T-helper 22 cell (primary cell): ENCODE measurements at places on chromosomes 16 and 17.

- no peak for DNase-seq
Observed at GRCh38 chr17:49101054-49101534, 31.5 kb upstream of the B4GALNT2 start.

DNA sequence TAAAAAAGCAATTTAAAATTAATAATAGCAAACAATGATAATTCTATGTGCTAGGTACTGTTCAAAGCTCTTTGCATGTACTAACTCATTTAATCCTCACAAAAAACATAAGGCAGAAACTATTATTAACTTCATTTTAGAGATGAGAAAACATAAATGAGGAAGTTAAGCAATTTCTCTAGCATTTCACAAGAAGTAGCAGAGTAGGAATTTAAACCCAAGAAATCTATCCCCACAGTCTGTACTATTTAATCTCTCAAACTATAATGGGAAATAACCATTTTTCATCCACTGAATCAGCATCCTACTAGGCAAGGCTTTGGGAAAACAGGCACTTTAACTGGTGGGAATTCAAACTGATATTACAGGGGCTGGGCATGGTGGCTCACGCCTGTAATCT, 42.2 kb upstream of the INTS2 start:
- no peak for DNase-seq

DNA sequence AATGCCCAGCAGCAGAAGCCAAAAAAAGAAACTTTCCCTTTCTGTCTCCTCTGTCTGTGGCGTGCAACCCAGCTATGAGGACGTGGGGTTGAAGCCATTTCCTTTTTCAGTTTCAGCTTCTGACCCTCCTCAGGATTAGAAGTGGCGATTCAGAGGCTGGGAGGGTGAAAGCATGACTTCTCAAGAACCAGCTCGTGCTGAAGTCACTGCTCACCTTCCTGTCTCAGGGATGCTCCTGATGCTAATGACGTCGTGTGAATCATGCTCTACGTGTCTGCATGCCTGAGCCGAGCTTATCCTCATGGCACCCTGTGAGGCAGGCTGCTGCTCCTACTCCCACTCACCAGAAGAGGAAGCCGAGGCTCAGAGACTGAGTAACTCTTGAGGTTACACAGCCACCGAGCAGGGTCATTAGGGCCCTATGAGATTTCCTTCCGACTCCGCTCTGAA, 5.7 kb upstream of the LPO start:
- no peak for DNase-seq

DNA sequence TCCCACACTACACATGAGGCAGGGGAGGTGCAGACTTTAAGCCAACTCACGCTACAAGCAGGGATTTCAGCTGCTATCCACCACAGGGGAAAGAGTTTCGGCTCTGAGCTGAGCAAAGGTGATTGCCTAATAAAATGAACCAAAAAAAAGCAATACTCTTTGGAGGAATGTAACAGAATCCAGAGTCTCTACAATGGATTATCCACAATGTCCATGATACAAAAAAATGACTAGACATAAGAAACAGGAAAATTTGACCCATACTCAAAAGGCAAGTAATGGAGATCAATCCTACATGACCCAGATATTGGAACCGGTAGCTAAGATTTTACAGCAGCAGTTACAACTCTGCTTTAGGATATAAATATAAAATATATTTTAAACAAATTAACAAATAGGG, 19.0 kb upstream of the TMEM204 start:
- DNase-seq, result no peak

GRCh38 chr17:81676906-81677305, 6.7 kb downstream of the ARL16 start:
- no peak for DNase-seq

- no peak for DNase-seq
Observed at GRCh38 chr16:15451098-15451731, 16.8 kb downstream of the BMERB1 start.

GRCh38 chr17:37137070-37137610, 188.4 kb downstream of the AATF start:
- no peak for DNase-seq

- DNase-seq, result no peak
Observed at GRCh38 chr16:81655469-81656162, 123.5 kb upstream of the PLCG2 start.

DNA sequence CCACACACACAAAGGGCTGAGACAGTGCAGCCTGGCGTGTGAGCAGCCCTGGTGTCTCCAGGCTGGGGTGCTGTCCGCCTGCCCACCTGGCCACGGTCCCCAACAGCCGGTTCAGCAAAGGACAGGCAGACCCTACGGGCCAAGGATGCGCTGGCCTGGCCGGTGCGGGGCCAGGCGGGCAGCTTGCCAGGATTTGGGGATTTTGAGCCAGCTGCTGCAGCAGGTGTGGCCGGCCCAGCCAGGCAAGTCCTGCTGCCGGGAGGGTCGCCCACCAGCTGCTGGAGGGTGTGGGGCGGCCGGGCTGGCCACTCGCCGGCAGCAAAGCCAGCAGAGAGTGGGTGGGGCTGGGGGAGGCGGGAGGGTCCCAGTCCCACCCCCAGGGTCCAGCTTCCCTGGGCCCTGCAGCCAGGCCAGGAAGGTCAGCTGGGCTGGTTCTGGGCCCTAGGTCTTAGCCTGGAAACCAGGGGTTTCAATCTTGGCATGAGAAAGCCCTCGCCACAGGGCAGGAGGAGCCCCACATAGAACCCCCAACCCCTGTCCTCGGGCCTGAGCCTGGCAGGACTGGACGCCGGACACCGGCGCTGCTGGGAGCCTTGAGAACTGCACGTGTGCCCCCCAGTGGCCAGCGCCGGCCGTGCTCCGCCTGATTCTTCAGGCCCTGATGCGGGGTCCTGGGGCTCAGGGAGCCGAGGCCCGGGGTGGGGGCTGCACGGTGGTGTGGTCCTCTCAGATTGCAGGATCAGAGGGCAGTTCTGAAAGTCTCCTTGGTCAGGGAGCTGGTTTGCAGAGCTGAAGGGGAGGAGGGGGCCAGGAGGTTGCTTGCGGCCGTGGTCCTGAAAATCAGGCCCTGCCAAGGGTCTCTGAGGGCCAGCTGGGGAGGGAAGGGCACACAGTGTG, 17.6 kb upstream of the SSTR5 start:
- no peak for DNase-seq

GRCh38 chr16:86685076-86685475, 106.7 kb downstream of the FOXL1 start:
- no peak for DNase-seq

DNA sequence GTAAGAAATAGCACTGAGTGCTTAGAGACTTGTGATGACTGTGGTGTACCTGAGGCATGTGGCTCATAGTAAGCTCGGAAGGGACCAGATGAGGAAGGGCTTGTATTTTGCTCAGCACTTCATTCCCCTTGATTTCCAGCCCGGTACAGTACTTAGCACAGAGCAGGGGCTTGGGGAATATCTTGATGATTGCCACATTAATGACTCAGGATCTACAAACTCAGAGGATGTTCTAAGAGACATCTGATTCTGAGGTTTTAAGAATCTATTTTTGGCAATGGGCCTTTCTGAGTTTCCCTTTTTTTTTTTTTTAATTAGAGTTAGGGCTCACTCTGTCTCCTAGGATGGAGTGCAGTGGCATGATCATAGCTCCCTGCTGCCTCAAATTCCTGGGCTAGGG, 9.1 kb downstream of the ASPHD1 start:
- no peak for DNase-seq

DNA sequence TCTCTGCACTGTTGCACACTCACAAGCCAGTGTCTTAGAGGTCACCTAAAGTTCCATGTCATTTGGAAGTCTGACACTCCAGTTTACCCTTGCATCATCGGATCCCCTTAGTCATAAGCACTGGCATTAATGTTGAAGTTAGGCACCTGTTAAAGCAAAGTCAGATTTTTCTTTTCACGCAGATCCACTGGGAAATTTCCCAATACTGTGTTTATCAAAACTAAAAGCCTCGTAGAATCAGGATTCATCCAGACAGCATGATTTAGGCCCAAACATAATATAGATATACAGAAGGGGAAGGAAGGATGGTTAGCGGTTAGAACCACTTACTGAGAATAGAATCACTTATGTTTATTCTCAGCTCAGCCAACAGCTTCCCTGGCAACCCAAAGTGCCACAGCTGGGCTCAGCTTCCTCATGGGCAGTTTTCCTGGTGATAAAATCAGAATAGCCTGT, 30.1 kb upstream of the HAPSTR1 start:
- DNase-seq, result no peak

DNA sequence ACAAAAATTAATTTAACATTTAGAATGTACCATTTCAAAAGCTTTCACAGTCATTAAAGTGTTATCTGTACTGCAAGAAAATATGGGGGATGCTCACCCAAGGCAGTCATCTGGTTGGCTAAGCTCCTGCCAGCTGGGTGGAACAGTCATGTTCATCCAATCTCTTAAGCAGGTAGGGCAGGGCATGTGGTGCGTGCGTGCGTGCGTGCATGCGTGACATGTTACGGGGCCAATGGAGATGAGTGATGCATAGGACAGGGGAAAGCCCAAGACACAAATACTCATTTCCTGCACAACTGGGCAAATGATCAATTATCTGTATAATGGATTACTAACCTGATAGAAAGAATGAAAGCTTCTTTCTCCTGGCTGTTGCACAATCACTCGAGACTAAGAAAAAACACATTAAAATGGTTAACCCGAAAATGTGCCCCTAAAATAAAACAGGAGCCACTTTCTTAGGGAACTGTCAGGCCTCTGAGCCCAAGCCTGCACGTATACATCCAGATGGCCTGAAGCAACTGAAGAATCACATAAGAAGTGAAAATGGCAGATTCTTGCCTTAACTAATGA, 104.4 kb downstream of the MYO1D start:
- DNase-seq, result no peak

DNA sequence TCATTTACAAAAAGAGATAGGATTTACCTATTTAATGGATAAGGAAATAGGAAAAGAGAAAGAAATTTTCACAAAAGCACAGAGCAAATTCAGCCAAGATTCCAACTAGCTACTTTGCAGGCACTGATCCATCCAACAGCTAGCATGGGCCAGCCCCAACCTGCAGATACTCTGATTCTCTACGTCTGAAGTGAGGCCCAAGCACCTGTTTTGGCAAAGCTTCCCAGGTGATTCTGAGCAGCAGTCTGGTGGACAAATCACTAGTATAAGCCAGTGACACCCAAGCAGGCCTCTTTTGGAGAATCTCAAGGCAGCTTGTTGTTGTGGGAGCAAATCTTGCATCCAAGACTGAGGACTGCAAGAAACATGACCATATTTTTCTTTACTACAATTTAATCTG, 20.9 kb upstream of the CALB2 start:
- DNase-seq, result no peak

GRCh38 chr17:6186998-6187397, 116.8 kb downstream of the WSCD1 start:
- no peak for DNase-seq

- DNase-seq, result peak; percentile 39
Observed at GRCh38 chr17:43832976-43833829, at the start of gene MPP3. Gene MPP3, minus strand, starts transcription at chr17:43833146. Its CDS starts 1,240 bp downstream, at chr17:43831906.

DNA sequence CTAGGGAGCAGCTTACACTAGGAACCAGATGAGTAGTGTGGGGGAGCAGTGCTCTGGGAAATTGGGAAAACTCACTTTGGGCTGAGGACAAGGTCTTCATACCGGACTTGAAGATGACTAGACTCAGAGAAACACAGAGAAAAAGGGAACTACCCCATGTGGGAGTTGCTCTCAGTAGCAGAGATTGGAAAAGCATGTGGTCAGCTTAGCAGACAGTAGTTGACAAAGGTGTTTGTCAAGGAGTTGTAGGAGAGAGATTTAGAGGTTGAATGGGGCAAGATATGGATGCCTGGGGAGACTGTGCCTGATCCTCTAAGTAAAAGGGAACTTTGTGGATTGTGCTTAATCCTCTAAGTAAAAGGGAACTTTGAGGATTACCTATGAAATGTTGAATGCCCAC, 194.5 kb upstream of the COX10 start:
- DNase-seq, result no peak

DNA sequence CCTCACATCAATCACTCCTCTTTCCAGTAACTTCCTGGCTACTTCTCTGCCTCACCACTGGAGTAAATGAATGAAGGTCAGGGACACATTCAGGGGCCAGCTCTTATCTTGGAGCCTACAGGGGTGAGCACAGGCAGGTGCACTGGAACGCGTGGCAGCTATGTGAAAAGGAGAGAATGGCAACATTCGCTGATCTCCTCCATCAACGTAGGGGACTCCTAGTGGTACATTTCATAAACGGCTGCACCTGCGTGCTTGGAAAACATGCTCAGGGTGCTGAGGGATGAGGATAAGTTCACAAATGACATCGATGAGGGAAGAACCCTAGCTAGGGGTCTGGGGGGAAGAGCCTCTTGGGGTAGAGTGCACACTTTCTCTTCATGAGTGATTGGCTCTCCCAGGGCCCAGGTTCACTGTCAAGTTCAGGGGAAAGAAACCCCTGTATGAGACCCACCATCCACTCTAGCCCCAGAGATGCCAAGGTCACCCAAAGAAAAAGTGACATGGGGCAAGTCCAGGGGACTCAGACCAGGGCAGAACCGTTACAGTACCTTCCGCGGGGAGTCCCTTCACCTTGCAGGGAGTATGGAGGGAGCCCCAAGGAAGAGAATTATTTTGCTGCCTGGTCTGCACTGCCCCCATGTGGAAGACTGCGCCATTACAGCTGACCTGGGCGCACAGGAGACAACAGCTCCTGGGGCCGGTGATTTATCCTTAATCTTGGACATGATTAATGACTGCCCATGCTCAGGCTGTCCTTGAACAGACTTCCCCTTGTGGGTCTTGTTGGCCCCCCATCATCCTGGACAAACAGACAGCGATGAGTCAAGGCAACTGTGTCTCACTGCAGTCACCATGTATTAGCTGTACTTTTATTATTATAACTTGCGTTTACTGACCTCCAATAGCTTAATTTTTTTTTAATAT, 30.1 kb downstream of the VAC14 start:
- DNase-seq, result no peak
